Stimulated activated CD8-positive, alpha-beta memory T cell treated with anti-CD3 and anti-CD28 coated beads, Interleukin-7, amount 100 ng/mL, for 24 hours (primary cell): ENCODE measurements at places on chromosomes 2 and 18.

GRCh38 chr2:21024198-21024597 lies 19.7 kb downstream of the APOB start:
- no peak for DNase-seq

GRCh38 chr18:55443776-55444175 lies 144.2 kb downstream of the TCF4 start:
- no peak for DNase-seq

- no peak for DNase-seq
These were observed 358.7 kb upstream of the SETBP1 start for GRCh38 chr18:44321868-44322590.

DNA sequence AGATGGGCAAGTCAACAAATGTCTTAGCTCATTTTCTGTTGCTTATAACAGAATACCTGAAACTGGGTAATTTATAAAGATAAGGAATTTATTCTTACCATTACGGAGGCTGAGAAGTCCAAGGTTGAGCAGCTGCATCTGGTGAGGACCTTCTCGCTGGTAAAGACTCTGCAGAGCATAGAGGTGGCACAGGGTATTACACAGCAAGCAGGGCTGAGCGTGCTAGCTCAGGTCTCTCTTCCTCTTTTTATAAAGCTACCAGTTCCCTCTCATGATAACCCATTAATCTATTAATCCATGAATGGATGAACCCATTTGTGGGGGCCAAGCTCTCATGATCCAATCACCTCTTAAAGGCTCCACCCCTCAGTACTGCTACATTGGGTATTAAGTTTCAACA lies 109.1 kb downstream of the CDK15 start:
- DNase-seq, result no peak

DNA sequence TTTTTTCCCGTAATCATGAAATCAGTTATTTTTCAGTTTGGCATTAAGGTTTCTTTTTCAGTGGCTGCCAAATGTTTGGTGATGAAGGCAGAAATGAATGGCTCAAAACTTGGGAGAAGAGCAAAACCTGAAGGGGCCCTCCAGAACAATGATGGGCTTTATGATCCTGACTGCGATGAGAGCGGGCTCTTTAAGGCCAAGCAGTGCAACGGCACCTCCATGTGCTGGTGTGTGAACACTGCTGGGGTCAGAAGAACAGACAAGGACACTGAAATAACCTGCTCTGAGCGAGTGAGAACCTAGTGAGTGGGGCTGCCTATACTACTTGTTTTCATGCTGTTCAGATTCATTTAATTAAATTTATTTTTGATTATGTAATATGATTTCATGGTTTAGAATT lies 29.2 kb upstream of the MSH2 start:
- no peak for DNase-seq

DNA sequence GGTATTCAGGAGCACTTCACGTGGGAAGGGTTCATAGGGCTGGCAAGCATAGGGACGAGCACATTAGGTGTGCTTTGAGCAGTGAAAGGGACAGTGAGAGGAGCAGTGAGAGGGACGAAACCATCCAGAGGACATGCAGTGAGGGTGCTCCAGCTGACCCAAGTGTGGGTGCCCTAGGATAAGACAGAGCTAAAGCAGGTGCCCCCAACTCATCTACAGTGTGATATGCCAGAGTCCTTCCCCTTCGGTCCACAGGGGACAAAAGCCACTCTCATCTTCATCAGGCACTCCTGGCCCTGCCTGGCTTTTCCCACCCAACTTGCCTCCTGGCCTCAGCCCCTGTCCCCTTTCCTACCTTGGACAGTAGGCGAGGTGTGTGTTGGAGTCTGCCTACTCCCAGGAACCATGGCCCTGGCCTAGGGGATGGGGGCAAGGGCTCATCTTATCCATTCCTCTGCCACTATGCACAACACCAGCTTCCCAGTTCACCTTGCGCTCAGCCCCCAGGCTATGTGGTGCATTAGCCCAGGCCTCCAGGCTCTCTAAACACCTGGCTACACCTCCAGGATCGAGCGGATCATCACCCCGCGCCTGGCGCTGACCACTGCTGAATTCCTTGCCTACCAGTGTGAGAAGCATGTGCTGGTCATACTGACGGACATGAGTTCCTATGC lies 16.1 kb upstream of the ANKRD53 start:
- DNase-seq, result no peak

DNA sequence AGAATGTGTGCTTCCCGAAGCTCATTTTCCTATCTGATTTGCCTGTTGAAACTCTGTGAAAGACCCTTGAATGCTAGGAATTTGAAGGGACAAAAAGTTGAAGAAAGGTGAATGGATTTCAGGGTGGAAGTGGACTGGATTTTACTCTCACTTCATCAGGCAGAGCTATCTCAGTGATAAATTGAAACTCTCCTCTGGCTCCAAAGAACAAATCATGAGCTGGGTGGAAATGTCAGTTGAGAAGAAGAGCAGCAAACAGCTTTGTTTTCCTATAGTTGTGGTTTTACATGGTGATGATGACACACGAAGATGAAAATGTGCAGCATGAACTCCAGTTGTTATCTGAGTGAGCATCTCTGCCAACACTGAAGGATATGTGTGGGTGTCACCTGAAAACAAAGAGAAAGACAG lies 34.4 kb downstream of the CD28 start:
- no peak for DNase-seq

DNA sequence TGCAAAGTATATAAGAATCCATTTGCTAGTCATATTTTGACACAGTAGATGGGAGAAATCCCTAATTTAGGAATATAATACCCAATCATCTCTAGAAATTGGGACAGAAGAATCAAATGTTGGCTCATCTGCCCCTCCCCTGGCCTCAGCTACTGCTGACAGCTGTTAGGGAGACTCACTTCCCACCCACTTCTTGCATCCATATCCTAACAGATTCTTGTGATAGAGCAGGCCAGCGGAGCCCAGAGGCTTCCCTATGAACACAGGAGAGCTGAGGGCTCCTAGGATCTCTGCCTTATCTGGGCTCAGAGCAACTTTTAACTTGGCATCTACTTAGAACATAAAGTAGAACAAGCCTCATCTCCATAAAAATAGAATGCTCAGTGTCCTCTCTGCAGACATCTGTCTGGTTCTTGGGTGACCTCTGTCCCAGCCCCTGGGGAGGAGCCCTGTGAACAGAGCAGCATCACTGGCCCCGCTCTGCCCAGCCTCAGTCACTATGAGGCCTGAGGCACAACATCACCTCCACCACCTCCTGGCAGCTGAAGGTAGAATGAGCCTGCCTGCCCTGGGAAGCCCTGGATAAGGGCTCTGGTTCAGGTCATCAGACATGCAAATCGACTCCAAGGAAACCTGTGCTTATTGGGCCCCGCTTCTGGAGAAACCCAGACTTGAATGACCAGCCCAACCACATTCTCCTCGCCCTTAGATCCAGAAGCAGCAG lies 229.7 kb downstream of the ANKRD36B start:
- DNase-seq, result no peak

- DNase-seq, result no peak
These were observed 938.3 kb upstream of the CNTNAP5 start for GRCh38 chr2:123086613-123087385.

DNA sequence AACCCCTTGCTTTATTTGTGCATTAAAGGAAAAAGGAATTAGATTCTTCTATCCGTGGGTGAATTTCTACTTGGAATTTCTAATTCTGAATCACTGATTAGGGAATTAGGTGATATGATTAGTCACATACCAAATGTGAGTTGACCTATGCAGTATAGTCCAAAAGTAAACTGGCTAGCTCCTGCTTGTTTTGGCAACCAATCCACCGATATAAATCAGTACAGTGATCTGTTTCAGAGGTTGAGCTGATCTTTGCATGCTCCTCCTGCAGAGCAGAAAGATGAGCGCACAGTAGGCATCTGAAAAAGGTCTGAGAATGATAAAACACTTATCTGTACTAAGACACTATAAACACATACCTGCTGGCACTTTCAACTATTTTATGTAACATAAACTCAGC lies 86.6 kb downstream of the LRP1B start:
- DNase-seq, result no peak

- DNase-seq, result no peak
These were observed 17.0 kb upstream of the UGT1A8 start for GRCh38 chr2:233600386-233600785.

GRCh38 chr2:176493909-176494308 lies 224.7 kb downstream of the MTX2 start:
- no peak for DNase-seq

DNA sequence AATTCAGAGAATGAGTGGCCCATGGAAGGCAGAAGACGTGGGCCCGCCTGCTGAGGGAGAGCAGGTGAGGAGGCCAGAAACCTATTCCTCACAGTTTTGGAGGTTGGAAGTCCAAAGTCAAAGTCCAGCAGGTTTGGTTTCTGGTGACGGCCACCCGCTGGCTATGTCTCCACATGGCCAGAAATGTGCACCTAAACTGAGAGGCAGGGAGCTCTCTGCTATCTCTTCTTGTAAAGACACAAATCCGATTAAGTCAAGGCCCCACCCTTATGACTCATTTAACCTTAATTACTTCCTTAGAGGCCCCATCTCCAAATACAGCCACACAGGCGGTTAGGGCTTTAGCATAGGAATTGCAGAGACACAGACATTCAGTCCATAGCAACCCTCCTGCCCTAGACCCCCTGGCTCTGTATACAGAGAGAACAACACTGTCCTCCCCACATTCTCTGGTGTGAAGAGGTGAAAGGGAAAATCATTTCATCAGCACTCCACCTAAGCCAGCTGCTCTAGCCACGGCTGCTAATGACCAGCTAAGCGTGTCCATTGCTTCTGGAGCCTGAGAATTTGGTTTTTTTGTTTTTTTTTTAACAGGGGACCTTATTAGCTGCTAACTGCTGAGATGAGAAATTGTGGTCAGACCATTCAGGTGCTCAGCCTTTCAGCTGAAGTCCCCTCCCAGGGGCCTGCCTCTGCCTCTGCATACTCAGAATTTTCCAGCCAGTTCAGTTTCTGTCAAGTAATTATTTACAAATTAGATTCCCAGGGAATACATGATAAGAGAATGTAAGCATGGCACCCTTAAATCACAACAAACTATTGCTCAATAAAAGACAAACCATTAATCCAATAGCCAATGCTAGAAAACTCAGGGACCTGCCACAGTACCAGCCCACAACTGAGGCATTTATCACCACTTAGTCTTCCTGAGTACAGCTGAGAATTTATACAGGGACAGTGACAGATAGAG lies 368.7 kb upstream of the ID2 start:
- no peak for DNase-seq

DNA sequence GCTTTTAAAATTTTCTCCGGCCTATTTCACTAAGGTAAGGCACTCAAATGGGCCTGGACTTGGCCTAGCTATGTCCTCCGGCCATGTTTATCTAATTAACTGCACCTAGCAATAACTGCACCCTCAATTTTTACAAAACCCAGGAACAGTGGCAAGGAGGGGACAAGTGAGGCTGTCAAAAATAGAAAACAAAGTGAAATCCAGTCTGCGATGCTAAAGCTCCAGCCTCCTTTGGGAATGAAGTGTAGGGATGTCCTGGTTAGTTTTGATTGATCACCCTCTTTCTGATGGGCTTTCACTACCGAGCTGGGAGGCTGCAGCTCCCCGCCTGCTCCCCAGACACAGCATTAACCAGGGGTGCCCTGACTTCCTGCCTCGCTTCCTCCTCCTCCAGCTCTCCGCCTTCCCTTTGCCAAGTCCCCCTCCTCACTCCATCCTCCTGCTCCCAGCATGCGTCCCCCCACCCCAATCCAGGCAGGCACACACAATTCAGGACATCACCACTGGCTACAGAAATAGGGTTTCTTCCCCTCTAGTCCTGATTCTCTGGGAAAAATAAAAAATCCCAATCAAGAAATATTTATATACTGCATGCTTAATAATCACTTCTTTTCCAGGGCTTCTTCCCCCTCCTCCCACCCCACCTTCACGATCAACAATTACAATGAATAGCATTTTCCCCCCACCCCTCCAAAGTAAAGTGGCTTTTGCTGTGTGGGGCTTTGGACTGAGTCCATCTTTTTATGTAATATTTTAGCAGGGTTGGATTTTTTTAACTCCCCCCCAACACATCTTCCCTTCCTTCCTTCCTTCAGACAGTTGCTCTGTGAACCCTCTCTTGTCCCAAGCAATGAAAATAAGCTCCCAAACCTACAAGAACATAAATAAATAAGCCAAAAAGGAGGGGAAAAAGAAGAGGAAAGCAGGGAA lies 3.3 kb upstream of the POU3F3 start:
- DNase-seq, result no peak

DNA sequence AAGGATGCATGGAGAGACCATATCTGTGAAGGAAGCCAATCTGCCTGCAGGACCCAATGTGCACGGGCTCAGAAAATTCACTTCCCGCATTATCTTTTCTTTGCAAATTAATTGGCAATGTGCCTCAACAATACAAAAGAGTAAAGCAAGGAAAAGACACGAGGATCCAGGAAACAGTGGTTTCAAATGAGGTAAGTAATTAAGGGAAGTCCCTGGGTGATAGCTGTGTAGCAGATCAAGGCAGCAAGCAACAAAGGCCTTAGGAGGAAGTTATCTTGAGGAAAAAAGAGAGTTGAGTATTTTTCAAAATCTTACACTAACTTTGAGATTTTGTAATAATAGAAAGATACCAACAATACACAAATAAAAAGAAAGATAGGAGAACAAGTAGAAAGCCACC lies 44.3 kb upstream of the TGIF1 start:
- no peak for DNase-seq

- DNase-seq, result no peak
These were observed 210.4 kb upstream of the SP5 start for GRCh38 chr2:170504810-170505145.

- DNase-seq, result no peak
These were observed 245.5 kb upstream of the PARD3B start for GRCh38 chr2:204299766-204300165.

DNA sequence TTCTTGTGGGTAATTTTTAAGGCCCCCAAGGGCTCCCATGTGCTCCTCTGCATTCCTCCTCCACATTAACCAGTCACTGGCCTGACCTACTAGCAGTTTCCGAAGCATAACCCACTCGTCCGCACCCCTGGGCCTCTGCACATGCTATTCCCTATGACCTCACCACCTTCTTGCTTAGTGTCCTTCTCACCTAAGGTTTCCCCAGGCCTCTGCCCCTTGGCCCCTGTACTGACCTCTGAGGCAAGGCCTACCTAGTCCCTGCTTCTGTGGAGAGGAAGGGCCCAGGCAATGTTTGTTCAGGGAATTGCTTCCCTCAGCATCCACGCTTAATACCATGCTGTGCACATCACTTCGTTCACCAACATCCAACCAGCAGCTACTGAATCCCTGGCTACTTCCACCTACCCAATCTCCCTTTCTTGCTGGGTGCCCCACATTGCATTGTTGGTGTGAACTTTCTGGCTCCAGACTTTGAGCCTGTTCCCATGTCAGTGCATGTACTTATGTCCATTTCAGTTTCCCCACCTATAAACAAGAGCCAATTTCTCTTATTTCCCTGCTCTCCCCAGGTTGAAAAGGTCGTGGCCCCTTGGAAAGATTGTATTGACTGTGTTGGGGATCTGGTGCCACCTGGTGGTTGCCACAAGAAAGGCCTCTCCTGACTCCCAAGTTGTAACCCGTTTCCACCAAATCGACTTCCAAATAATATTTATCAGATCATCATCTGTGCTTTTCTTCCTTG lies 19.2 kb upstream of the TMEM177 start:
- no peak for DNase-seq

- DNase-seq, result no peak
These were observed 73.0 kb upstream of the COPS8 start for GRCh38 chr2:237012577-237013267.
